NCI-H69 (cell line): ENCODE measurements at places on chromosomes 5 and 9.

DNA sequence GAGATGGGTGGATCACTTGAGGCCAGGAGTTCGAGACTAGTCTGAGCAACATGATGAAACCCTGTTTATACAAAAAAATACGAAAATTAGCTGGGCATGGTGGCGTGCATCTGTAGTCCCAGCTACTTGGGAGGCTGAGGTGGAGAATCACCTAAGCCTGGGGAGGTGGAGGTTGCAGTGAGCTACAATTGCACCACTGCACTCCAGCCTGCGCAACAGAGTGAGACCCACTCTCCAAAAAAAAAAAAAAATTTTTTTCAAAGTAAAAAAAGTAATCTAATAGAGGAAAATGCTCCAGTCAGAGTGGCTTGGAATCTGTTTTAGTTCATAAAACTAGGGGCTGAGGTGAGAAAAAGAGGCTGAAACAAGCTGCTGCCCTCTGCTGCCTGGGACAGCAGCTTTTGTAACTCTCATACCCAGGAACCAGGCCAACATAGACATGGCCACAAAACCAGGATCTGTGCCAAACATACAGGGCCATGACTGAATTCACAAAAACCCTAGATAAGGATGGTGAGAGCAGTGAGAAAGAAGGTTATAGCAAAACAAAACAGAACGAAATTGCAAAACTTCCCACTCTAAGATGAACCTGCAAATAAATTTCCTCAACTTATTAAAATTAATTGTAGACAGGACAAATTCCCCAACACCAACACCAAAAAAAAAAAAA, 13.1 kb upstream of the DCAF12 start:
- DNase-seq = peak; percentile 40

DNA sequence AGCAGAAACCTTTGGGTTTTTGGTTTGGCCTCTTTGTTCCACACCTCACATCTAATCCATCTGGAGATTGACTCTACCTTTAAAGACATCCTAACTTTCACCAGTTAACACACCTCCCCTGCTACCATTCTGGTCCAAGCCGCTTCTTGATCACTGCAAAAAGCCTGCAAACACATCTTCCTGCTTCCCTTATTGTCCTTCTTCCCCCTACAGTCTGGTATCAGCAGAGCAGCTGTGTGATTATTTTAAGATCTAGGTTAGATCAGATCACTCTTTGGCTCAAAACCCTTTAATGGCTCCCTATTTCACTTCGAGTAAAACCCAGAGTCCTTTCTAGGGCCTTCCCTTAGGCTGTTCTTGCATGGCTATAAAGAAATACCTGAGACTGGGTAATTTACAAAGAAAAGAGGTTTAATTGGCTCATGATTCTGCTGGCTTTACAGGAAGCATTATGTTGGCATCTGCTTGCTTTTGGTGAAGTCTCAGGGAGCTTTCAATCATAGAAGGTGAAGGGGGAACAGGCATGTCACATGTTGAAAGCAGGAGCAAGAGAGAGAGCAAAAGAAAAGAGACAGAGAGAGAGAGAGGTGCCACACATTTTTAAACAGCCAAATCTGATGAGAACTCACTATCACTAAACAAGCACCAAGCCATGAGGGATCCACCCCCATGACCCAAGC, 1.5 kb upstream of the TEX10 start:
- DNase-seq = no peak

DNA sequence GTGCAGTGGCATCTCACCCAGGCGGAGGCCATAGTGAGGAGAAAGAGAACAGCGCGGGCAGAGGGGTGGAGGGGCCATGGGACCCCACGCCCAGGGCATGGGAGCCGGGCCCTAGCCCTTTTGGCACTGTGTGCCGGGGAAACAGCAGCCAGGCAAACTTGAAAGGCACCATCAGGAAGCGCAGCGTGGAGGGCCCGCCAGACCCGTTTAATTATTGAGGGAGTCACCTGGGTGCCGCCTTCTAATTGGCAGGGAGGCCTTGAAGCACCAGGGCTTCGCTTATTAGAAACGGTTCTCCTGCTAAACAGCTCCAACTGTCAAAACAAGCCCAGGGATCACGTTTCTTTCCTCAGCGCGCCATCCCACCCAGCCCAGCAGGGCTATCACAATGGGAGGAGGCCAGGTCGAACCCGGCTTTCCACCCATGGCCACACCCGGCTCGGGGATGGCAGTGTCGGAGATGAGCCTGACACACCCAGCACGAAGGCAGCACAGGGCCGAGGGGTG, 104.6 kb upstream of the SARDH start:
- DNase-seq = peak; percentile 99

- DNase-seq = no peak
Observed at GRCh38 chr5:175082866-175083590, 358.6 kb downstream of the MSX2 start.

- DNase-seq = peak; percentile 88
Observed at GRCh38 chr9:126781186-126782052, 23.4 kb upstream of the ZBTB43 start.

DNA sequence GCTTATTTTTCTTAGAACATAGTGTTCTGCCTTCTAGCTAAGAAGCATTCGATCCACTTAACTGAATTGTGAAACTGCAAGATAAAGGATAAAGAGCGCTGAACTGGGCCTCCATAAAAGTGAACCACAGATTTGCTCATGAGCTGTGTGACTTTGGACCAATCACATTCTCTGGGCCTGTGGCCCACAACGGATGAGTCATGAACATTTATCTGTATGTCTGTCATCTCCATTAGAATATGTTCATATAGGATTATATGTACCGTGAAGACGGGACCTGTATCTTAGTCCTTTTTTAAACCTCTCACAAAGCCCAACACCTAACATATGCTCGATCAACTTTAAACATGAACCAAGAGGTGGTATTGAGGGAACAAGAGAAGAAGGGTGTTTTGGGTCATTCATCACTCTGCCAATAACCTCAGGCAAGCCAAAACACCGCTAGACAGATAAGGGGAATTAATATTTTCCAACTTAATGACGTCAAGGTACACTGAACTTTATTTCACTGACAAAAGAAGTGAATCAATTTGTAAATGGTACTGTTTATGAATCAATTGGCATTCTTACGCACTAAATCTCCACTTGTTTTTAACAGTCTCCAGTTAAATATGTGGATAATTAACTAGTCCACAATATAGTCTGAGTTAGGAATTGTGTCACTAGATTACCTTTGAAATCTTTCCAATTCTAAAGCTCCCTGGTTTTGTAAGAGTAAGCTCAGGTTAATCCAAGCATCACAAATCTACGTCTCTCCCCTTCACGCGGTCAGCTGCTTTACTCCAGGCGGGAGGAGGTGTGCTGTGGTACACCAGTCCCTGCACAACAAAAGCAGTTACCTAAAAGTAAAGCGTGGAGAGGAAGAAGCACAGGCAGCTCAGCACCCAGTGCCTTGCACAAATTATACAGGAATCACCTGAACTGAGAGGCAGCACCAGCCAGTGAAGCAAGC, 1.6 kb downstream of the TMEM245 start:
- peak; percentile 51 for DNase-seq

- DNase-seq = no peak
Observed at GRCh38 chr5:124844371-124844920, 98.0 kb upstream of the ZNF608 start.

GRCh38 chr9:83065233-83065632, 2.3 kb upstream of the RASEF start:
- peak; percentile 45 for DNase-seq

GRCh38 chr9:89631384-89631783, 26.6 kb downstream of the GADD45G start:
- no peak for DNase-seq

- DNase-seq = peak; percentile 85
Observed at GRCh38 chr5:142669477-142669876, 16.4 kb downstream of the FGF1 start.

DNA sequence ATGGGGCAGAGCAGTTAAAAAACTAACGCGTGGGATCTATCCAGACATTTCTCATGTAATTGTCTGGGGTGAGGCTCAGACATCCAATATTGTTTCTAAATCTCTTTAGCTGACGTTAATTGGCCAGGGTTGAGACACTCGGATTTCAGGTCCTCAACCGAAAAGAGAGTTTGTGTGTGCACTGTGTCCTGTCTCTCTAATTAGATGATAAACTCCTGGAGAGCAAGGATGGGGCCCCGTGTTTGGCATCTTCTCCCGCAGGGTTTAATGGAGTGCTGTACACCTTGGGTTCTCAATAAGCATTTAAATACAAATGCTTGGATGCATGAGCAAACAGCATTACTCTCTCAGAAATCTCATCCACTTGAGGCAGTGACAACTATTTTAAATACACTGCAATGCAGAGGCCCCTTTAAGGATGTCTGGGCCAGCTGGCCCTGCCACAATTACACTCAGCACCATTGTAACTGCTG, 139.6 kb downstream of the MTX3 start:
- DNase-seq = peak; percentile 20

DNA sequence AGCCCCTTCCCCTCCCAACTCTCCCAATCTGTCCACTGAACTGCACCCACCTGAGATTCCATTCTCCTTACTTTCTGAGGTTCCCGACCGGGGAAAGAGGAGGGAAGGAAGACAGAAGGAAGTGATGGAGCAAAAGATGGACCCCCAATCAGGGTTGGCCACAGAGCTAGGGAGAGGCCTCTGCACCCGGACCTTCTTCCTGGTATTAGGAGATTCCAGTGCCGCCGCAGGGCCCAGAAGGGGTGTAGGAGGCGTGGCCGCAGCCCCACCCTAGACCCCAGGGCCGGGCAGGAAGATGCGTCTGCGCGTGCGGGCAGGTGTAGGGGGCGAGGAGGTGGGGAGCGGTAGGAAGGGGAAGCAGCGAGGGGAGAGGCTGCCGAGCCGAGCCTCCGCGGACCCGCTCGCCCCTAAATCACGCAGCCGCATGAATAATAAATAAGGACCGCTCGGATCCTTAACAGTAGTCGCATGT, 104.2 kb upstream of the MVB12B start:
- no peak for DNase-seq

DNA sequence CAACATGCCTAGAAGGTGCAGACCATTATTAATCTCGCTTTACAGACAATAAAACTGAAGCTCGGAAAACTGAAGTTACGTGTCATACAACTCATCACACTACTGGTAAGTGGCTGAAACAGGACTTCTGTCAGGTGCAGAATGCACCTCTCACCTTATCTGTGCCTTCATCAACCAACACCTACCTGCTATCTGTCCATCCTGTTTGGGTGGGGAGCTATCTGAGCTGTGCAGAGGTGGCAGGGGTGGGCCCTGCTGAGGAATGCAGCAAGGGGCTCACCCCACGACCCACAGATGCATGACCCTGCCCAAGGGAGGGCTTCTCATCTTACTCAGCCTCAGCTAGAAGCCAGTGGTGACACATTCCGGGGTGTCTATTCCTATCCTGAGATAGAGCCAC, 81.6 kb downstream of the SLIT3 start:
- no peak for DNase-seq

GRCh38 chr5:93382188-93382825, 198.7 kb downstream of the NR2F1-AS1 start:
- peak; percentile 22 for DNase-seq

DNA sequence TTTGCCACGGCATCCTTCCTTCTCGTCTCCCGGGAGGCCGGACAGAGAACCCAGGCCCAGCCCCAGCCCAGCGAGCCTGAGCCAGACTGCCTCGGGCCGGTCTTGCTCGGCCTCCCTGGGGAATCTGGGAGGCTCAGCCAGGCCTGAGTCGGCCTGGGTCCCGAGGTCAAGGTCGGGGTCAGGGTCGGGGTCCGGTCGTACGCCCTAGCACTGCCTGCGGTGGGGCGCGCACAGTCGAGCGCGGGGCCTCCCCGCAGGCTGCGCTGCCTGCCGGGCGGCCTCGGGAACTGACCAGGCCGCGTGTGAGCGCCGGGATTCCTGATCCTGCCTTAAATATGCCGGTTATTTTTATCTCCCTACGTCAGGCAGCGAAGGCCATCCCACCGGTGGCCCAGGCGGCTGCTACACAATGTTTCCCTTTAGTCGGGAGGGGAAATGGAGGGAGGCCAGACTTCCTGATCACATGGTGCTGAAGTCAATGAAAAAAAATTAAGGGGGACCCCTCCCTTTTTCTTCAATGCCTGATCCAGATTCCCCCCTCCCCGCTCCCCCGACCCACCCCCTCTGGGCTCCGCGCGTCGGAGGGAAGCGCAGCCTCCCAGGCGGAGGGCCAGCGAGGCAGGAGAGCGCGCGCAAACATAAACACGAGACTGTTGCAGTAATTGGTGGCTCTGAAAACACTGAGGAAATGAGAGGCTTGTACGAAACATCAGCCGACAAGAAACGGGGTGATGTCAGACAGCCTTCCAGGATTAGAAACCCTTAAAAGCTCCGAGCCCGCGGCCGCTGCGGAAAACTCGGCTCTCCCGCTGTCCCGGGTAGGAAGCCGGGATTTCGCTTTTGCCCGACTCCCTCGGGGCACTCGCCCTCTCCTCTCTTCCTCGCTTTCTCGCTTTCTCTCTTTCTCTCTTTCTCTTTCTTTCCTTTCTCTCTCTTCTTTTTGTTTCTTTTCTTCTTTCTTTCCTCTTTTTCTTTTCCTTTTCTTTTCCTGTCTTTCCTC, 148.2 kb upstream of the KLF4 start:
- peak; percentile 90 for DNase-seq

GRCh38 chr9:38311382-38312270, 80.9 kb upstream of the ALDH1B1 start:
- DNase-seq = no peak

- no peak for DNase-seq
Observed at GRCh38 chr5:169875091-169875728, 105.1 kb downstream of the INSYN2B start.

GRCh38 chr9:128142596-128142995, 6.7 kb upstream of the LCN2 start:
- DNase-seq = no peak

DNA sequence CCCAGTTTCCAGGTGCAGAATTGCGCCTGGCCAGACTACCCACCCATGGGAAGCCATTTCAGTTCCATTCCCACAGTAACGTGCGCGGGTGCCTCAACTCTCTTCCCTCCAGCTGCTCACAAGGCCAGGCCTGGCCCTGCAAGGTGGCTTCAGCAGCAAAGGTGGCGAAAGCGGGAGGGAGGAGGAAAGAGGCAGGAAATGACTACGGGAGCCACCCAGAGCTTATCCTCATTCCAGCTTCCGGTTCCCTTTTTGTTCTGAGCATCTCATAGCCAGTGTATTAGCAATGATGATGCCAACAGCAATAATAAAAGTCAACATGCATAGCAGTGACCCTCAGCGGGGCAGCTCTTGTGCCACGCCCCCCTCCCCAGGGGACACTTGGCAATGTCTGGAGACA, 101.5 kb upstream of the BOD1 start:
- DNase-seq = peak; percentile 89

- peak; percentile 32 for DNase-seq
Observed at GRCh38 chr5:926417-927171, 33.9 kb downstream of the TRIP13 start.

DNA sequence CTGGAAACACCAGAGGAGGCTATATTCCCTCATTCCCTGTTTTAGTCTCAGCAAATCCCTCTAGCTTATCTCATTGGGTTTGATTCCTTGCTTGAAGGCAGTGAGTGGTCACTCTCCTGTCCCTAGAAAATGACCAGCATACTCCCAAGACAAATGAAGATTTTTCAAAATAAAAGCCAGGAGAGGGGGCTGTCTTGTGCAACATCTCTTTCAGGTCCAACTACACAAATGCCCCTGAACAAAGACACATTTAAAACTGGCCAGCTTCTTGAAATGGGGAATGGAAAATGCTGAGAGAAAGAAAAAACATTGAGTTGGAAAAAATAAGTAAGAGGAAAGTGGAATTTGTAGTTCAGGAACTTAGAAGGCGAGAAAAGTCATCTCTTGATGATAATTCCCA, 49.3 kb upstream of the FAM169A start:
- DNase-seq = no peak

- DNase-seq = no peak
Observed at GRCh38 chr9:80382211-80382891, 810.6 kb downstream of the TLE4 start.
